ENCODE measurements at places on chromosomes 3 and 15.

DNA sequence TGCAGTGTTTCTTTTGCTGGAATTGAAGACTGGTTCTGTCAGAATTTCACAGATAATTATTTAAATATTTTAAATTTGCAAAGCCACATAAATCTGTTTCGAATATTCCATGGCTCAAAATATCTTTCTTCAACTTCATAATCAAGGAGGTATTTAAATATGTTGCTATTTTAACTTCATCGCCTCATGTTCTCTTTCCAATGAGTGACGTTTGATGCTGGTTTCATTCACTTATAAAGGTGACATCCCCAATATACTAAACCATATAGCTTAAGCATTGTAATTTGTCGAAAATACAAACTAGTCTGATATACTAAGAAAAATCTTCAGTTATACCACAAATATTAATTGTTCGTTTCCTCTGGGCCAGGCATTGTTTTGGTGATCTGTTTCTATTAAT lies 22.5 kb downstream of the MBNL1 start:
- DNase-seq, result no peak

DNA sequence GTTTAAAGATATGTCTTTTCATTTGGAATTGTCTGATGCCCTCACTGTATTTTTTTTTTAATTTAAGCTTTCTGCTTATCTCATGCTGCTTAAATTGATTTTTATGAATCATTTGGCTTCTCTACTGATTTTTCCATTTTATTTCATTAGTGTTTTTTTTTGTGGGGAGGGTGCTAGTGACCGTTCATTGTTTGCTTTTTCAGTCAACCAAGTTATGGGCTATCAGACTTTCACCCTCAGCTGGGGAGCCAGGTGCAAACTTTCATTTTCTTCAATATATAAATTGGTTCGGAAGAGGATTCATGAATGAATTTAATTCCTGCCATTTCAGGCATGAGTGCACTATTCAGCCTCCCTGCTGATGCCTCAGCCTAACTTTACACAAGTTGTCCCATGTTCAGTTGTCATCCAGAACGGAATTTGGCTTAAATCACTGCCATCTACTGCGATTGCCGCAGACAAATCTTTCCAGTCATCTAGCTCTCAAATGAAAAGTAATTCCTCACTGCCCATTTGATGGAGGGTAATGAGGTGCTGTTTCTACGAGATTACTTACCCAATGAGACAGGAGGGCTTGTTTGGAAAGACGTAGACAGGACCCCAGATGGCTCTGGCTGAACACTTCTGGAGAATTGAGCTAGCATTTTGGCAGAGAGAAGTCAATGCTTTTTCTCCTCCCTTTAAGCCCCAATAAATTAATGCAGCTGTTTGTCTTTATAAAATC lies 89.9 kb upstream of the RORA start:
- DNase-seq, result no peak

DNA sequence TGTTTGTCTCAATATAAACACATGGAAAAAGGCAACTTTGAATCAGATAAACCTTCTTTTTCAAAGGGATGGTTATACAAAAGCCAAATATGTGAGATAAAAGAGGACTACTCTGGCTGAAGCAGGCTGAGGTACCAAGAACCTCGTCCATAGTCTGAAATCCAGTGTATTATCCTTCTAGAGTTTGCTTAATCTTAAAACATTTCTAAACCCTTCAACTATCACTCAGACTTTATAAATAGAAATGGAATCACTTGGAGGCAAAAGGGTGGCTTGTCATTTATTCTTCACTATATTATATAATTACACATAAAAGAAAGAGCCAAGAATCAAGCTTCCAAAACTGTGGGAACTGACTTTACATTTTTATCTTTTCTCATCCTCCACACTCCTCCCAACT lies 303.6 kb downstream of the PLCL2 start:
- no peak for DNase-seq

- DNase-seq, result peak; percentile 57
Measured at GRCh38 chr15:89017370-89018066, 70.7 kb upstream of the ABHD2 start.

GRCh38 chr3:159832024-159832423 lies 156.6 kb upstream of the IL12A start:
- no peak for DNase-seq

DNA sequence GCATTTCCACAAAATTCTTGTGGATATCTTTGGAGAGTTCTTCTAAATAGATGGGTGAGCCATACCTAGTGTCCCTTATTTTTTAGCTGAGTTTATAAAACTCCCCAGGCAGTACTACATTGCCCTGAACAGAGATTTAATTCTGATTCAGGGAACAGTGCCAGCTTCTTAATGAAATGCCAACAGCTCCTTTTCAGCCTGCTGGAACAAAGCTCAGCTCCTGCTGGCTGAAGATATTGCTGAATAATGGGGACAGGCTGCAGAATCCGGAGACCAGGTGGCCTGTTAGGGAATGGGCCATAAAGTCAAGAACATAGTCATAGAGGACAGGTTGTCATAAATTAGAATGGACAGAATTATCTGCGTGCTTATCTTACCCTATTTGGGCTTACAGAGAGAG lies 8.9 kb downstream of the HGD start:
- no peak for DNase-seq

- DNase-seq, result no peak
Measured at GRCh38 chr3:157573780-157574378, 70.7 kb upstream of the VEPH1 start.

DNA sequence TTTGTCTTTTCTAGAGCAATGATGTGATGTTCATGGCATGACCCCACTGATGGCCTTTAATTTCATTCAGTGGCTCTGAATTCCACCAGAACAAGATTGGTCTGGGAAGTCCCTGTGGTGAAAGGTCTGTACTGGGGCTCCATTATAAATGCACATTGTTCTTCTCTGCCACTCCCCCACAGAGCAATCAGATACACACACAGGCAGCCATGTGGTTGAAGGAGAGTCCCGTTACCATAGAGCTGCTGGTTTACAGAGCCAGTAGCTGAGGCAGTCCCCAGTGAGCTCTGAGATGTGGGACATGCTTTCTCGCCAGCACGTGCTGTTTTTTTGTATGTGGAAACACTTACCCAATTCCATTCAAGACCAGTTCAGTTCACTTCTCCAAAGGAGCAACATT lies 172.7 kb upstream of the TRIM42 start:
- no peak for DNase-seq

DNA sequence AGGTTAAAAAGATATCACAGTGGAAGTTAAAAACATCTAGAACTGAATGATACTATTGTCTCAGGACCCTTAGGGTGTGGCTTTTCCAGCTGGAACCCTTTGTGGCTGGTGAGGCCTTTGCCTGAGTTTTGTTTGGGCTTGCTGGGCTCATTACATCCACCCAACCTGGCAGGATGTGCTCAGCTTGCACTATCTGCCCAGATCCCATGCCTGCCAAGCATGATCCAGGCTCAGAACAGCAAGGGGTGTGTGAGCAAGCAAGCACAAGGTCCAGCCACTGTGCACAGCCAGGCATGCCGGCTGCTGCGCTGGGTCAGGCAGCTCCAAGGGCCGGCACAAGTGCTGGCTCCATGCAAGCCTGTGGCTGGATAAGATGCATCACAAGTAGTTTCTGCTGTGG lies 512.7 kb upstream of the CDIN1 start:
- DNase-seq, result no peak

GRCh38 chr15:98326804-98327203 lies 321.5 kb upstream of the IGF1R start:
- DNase-seq, result no peak

- no peak for DNase-seq
Measured at GRCh38 chr3:158057666-158058065, 48.6 kb downstream of the SHOX2 start.

DNA sequence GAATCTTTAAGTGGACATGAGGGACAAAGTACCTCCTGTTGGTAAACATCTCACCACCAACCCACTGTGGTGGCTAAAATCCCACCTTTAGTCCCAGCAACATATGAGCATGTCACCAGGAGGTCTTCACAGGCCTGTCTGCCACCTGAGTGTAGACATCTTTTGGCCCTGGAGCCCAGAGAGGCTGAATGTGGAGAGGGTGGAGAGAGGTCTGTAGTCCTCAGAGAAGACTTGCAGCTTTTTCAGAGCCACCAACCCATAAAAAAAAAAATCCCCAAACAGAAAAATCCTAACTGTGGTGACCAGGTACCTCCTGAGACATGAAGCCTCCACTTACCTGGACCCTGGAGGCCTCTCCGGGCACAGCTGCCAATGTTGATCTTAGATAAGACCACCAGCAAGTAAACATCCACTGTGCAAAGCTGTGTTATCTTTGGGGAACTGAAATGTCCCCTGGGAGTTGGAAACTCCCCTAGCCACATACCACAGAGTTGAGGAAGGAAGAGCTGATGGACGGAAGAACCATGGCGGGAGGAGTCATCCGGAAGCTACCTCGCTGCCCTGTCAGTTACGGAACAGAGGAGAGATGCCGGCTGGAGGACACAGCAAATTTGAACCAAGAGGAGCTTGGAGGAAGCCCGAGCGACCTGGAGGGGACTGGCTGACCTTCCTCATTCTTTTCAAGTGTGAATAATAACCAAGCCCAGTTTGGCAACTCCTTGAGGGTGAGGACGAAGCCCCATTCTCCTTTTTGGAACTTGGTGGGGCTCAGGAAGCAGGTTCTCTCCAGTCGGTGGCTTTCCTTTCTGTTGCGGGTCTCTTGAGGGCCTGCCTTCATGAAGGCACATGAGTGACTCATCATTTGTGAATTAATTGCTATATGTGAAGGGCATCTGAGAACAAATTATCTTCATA lies at the start of gene GHRL:
Gene GHRL (minus strand): TSS at position 443 of the 915 bp plus-strand sequence. CDS start 2,767 bp downstream, outside the sequence.
- no peak for DNase-seq

DNA sequence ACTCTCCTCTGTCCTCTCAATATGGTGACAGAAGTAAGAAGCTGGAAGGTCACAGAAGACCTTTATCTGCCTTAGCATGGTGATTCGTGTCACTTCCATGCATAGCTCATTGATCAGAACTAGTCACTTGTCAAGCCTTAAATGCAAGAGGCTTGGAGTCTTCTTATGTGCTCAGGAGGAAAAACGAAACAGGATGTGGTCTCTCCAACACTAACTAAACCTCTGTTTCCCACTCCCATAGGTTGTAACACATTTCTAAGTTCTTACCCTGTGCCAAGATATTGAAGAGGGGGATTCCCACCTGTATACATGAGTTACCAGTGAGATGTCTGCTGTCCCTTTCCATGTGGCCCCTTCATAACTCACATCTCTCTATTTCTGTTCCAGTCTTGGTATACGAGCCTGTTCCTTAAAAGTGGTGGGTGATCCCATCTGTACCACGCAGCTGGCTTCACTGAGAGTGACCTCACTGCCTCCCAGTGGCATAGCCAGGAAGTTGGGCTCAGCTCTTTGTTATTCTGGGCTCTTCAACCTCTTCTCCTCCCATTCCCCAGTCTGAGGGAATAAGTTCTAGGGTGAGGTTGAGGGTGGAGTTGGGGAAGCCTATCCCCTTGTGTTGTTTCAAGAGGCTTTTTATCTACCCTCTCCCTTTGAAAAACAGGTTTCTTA lies 203.2 kb upstream of the PPP2R3A start:
- DNase-seq, result no peak

- DNase-seq, result no peak
Measured at GRCh38 chr15:70486012-70486411, 277.3 kb downstream of the UACA start.

GRCh38 chr3:143445118-143445517 lies 325.5 kb downstream of the CHST2 start:
- DNase-seq, result no peak

DNA sequence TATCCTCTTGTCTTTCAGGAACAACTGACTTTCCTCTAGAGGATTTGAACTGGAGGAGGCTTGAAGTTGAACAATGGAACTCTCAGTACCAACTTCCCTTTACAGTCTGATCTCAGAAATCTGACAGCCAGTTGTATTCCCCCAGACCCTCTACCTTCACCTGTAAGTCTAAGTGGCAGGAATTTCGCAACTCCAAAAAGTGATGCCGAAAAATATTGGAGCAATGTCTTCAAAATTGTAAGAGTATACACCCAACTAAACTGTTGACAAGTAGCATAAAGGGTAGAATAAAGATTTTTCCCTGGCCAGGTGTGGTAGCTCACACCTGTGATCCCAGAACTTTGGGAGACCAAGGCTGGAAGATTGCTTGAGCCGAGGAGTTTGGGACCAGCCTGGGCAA lies 69.1 kb upstream of the CFAP20DC start:
- no peak for DNase-seq

DNA sequence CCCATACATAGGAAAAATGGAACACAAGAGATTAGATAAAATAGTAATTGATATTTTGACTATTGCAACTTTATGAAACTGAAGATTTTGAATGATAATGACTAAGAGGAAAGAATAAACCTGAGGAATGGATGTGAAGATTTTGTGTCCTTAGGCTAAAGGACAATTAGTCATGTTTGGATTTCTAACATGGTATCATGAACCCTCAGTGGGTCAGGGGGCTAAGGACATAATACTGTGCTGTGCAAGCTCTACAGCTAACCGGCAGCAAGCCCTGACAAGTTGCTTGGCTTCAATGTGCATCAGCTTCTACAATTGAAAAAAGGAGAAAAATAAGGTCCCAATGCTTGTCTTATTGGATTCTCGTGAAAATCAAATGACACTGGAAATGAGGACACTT lies 491.0 kb downstream of the MECOM start:
- no peak for DNase-seq

DNA sequence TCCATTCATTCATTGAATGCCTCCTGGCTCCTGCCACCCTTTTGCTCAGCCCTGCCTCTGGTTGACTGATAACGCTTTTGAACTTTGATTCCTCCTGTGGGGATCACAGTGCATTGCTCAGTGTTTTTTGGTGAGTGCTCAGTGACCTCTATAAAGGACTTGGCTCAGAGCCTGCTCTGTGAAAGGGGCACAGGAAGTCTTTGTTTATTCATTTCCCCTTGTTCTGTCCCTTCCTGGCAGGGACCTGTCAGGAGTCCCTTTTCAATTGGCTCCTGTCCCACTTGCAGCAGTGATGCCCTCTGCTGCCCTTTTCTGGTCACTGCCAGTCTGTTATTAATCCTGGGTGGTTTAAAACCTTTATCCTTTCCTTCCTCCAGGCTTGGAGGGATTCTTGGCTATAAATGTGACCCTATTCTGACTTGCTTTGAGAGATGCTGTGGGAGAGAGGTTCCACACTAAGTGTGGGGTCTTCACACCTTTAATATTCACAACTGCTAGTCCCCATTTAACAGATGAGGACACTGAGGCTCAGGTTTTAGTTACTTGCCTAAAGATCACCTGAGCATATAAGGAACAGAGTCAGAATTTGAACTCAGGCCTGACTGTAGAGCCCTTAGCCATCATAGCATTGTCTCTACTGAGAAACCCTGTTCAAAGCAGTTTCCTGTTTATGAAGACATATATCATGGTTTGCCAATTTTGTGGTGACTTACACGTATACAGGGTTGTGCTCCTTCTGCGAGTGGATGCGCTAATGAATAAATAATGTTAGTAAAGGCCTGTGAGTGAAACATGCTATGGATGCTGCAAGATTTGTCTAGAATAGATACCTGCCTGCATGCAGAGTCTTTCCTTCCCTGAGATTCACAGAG lies 23.2 kb upstream of the TATDN2 start:
- peak; percentile 30 for DNase-seq

- no peak for DNase-seq
Measured at GRCh38 chr15:60875681-60876080, 353.4 kb downstream of the RORA start.

GRCh38 chr3:77328690-77329089 lies 288.8 kb downstream of the ROBO2 start:
- DNase-seq, result no peak

Data from stimulated activated CD8-positive, alpha-beta memory T cell treated with anti-CD3 and anti-CD28 coated beads, Interleukin-7, amount 100 ng/mL, for 1 hour (primary cell).